ENCODE measurements at places on chromosomes 1 and 21. TPM values are rescaled to one million over a fixed set of nuclear protein-coding genes. Genes with fewer than 3 reads are reported as not detected.

- no peak overlapping the region for H3K27ac ChIP-seq
- no peaks in the 10 kb centered on the region for H3K36me3 ChIP-seq
- no peak for DNase-seq
- H3K27me3 ChIP-seq, result peaks cover 17% of the 10 kb centered on the region
- peaks cover 12% of the 10 kb centered on the region for H3K4me1 ChIP-seq
These were observed 1.1 kb upstream of the ERRFI1 start for GRCh38 chr1:8026976-8027747.

GRCh38 chr1:224406216-224406615 is 28.4 kb downstream of the WDR26 start:
- no peak overlapping the region for H3K4me3 ChIP-seq
- H3K27me3 ChIP-seq, result no peaks in the 10 kb centered on the region
- H3K27ac ChIP-seq, result no peak overlapping the region
- DNase-seq, result no peak
- H3K4me1 ChIP-seq, result no peaks in the 10 kb centered on the region
- H3K36me3 ChIP-seq, result peaks cover 7% of the 10 kb centered on the region

- H3K27ac ChIP-seq, result no peak overlapping the region
- H3K4me1 ChIP-seq, result no peaks in the 10 kb centered on the region
- H3K27me3 ChIP-seq, result no peaks in the 10 kb centered on the region
- no peak overlapping the region for H3K4me3 ChIP-seq
- H3K36me3 ChIP-seq, result no peaks in the 10 kb centered on the region
These were observed 192.3 kb downstream of the AMY1C start for GRCh38 chr1:103942029-103942428.

- no peaks in the 10 kb centered on the region for H3K36me3 ChIP-seq
- no peak for DNase-seq
- H3K27me3 ChIP-seq, result peaks cover 29% of the 10 kb centered on the region
- H3K4me1 ChIP-seq, result peaks cover 13% of the 10 kb centered on the region
- peak overlapping the region; percentile 84 for H3K4me3 ChIP-seq
These were observed 723 bp downstream of the CDC42BPA start for GRCh38 chr1:227317523-227318015.

DNA sequence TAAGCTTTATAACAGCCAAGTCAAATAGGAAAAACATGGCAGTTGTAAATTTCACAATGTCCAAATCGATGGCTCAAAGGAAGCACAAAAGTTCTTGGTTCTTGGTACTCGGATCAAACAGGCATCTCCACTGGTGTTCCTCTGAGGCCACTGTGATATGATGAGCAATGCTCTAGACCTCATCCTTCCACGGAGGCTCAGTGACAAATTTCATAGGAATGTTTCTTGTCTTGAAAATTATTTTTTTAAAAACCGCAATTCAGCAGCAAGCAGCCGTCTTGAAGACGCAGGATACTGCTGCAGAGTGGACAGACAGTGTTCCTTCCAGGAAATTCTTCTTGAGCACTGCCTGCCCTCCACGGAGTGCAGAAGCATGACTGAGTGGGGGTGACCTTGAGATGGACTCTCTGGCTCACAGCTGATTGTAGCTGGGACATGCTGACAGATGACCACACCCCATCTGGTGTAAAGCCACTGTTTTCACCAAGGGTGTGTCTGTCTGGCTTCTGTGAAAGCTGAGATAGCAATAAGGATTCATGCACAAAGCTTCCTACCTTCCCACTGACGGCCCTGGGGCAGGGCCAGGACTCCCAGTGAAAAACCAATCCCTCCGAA is 61.9 kb downstream of the TIAM1 start:
- H3K4me3 ChIP-seq, result no peak overlapping the region
- H3K27ac ChIP-seq, result peak overlapping the region; percentile 12
- no peaks in the 10 kb centered on the region for H3K36me3 ChIP-seq
- peaks cover 8% of the 10 kb centered on the region for H3K4me1 ChIP-seq
- no peak for DNase-seq

DNA sequence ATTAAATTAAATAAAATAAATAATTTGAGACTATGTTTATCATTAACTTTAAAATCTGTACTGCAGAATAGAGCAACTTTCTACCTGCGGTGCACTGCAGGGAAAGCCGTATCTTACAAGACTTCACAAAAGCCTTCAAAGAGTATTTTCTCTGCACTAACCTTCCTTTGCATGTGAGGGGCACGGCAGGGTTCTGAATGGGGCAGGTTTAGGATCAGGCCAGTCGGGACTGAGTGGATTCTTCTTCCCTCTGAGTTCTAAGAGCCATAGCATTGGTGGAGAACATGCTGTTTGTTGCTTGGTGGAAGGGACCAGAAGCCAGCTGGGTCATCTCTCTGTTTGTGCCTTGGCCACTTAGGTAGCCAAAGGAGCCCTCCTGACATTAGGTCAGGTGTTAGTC is 55.2 kb upstream of the LGALS8 start:
- DNase-seq, result no peak
- H3K4me1 ChIP-seq, result no peaks in the 10 kb centered on the region
- H3K36me3 ChIP-seq, result no peaks in the 10 kb centered on the region
- H3K4me3 ChIP-seq, result no peak overlapping the region
- H3K27me3 ChIP-seq, result no peaks in the 10 kb centered on the region

DNA sequence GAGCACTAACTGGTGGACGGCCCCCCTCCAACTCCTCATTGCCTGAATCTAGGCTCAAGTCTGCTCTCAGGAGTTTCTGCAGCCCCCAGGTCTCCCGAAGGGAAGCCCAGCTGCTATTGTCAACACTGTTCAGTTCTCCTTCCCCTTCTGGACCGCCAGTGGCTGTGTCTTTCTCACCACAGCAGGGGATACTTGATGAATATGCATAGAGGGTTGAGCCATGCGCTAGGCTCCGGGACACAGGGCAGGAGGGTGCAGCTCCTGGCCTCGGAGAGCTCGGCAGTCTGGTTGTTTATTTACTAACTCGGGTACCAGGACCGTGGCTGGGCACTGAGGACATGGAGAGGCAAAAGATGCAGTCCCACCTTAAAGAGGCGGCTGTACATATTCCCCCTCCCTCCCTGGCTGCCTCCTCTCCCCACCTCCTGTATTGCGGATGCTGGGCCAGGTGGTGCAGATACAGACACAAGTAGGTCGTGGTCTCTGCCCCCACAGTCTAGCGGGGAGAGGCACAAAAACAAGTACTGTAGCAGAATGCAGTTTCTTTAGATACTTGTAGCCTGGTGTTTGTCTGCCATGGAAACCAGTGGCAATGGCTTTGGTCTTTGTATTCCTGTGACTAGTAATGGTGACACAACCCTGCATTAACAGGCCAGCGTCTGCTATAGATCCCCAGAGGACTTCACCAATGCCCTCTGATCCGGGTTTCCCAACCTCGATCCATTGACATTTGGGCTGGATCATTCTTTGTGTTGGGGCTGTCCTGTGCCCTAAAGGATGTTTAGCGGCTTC is 26.2 kb downstream of the ARHGEF10L start:
- no peak overlapping the region for H3K27ac ChIP-seq
- no peak overlapping the region for H3K4me3 ChIP-seq
- no peak for DNase-seq
- no peaks in the 10 kb centered on the region for H3K4me1 ChIP-seq

DNA sequence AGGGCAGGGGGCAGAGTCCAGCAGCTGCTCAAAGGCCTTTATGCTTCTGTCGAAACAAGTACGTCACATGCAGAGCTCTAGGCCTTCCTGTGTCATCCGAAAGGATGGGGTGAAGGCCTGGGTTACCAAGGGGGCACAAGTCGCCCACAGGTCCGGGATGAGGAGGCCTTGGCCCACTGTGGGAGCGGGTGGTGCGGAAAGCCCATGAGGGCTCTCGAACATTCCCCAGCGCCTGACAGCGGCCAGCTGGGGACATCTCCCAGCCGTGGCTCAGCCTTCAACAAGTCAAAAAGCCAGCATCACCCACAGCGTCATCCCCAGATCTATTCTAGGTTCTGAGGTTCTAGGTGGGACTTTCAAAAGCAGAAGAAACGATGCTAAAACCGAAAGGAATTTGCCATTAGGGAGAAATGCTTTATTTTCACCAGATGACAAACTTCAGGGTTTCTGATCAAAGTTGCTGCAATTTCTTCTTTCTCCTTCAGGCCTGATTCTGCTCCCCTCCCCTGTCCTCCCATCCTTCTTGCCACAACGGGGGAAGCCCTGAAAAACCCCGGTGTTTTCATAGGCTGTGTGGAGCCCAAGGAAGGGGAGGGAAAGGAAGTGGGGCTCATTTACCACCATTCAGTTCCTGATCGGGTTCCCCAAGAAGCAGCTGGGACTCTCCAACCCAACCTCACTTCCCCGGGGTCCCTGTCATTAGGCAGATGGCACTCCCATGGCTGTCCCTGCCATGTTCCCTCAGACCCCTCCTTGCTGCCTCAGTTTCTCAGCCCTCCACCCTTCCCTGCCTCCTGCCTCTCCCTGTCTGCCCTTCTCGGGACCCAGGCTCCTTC is 17.6 kb downstream of the GPR137B start:
- peak overlapping the region; percentile 64 for H3K27ac ChIP-seq
- no peaks in the 10 kb centered on the region for H3K36me3 ChIP-seq
- no peaks in the 10 kb centered on the region for H3K4me1 ChIP-seq
- peak; percentile 58 for DNase-seq

Gene SRRM1
- 158 TPM for total RNA-seq

Data from T-cell (primary cell).